Activated naive CD4-positive, alpha-beta T cell treated with anti-CD3 and anti-CD28 coated beads, Interleukin-2, amount 10 ng/mL, durations not matched to agents 7 days and 5 days (primary cell): ENCODE measurements at places on chromosomes 6 and 20.
A peak's percentile ranks its signal among the peaks of the same experiment; 100 is the strongest.

- DNase-seq = no peak
Measured at GRCh38 chr6:29637247-29637646, 4.3 kb upstream of the GABBR1 start.

DNA sequence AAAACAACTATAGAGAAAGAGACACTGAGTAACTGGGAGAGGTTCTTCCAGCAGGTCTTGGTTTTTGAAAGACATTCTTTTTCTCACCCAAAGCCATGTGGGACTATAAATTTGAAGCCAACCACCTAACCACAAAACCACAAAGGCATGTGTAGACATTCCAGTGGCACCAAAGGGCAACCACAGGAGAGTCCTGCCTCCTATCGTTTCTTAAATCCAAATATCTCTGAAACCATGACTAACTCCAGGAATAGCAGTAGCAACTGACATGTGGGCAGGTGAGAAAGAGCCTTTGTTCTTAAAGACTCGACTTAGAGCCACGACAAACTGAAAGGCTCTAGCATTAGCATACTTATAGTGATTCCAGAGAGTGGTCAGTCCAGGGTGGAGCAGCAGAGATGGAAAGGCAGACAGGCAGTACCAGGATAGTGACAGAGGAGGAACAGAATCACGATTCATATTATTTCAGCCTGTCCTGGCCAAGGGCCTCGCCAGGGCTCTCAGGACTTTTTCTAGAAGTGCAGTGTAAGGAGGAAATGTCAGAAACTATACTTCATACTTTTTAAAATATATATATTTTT lies 9.4 kb upstream of the COL9A1 start:
- DNase-seq = no peak

GRCh38 chr20:23870461-23870860 lies 9.1 kb downstream of the CST5 start:
- DNase-seq = no peak

- no peak for DNase-seq
Measured at GRCh38 chr20:30937790-30938189, 319.7 kb upstream of the DEFB115 start.

DNA sequence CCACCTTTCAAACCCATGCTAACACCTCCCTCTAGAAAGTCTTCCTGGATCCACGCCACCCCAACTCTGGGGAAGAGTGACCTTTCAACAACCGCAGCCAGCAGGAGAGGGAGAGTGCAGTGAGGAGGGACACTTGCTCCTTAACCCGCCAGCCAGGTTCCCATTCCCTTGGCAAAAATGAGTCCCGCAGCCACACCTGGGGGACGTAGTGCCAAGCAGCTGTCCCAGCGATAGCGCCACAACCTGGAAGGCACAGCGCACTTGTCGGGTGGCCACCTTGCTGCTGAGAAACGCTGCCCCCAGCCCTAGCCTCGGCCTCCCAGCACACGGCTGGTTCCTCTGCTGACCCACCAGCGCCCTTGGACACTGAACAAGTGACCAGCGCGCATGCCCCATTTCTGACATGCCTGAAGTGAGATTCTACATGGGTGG lies 119.3 kb downstream of the JPH2 start:
- DNase-seq = no peak

- DNase-seq = no peak
Measured at GRCh38 chr6:142838821-142839685, 105.9 kb downstream of the HIVEP2 start.

DNA sequence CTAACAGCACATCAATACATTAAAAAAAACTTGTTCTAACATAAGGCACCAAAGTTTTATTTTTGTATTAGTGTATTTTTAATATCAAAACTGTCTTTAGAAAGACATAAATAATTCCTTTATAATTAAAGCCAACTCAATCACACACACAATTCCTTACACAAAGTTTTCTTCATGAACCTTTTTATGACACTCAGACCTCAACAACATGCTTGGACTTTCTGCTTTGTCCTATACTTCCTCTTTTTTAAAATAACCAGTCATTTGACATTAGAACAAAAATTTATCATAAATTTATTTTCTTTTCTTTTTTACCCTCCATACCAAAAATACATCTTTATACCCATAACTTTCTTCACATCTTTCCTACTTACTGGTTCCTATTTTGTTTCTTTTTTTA lies 292.0 kb upstream of the ARID1B start:
- DNase-seq = no peak

- no peak for DNase-seq
Measured at GRCh38 chr20:33827634-33828325, 16.6 kb downstream of the CHMP4B start.

DNA sequence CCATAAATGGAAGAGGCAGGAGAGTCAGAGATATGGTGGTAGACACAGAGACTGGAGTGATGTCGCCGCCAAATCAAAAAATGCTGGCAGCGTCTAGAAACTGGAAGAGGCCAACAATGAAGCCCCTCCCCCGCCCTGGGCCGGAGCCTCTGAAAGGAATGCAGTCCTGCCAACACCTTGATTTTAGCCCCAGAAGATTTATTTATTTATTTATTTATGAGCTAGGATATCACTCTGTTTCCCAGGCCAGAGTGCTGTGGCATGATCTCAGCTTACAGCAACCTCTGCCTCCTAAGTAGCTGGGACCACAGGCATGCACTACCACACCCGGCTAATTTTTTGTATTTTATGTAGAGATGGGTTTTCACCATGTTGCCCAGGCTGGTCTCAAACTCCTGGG lies 82.6 kb upstream of the CCDC167 start:
- no peak for DNase-seq

GRCh38 chr6:70150521-70150920 lies 152.4 kb downstream of the COL9A1 start:
- no peak for DNase-seq

GRCh38 chr20:58811334-58811733 lies 39.4 kb downstream of the GNAS-AS1 start:
- no peak for DNase-seq

- no peak for DNase-seq
Measured at GRCh38 chr6:75344455-75344854, 59.9 kb upstream of the TMEM30A start.

- no peak for DNase-seq
Measured at GRCh38 chr20:59993736-59994430, 35.7 kb downstream of the CDH26 start.

GRCh38 chr6:88945415-88946008 lies 17.9 kb downstream of the RNGTT start:
- no peak for DNase-seq

GRCh38 chr20:20699144-20699543 lies 13.3 kb downstream of the RALGAPA2 start:
- no peak for DNase-seq

GRCh38 chr20:51542571-51543421 lies at the start of gene NFATC2:
NFATC2 (minus strand) TSS chr20:51542719; CDS start chr20:51542499, 220 bp downstream.
- peak; percentile 68 for DNase-seq

- DNase-seq = no peak
Measured at GRCh38 chr6:139590206-139590605, 215.8 kb upstream of the CITED2 start.

- DNase-seq = no peak
Measured at GRCh38 chr20:3380228-3381070, 27.0 kb downstream of the DNAAF9 start.

DNA sequence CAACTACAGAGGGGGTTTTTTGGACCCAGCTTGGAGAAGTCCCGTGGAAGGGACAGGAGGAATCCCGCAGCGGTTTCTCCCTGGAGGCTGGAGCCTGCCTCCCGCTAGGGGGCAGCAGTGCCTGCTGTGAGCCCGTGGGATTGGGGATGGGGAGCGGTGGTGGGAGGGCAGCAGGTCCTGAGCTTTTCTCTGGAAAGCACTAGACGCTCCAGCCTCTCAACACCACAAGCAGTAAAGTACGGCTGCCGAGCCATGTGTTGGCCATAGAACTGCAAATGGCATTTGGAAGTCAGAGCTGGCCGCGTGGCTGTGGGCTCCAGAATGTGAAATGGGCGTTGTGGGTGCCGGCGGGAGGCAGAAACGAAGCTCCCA lies 47.8 kb downstream of the GMPR start:
- DNase-seq = peak; percentile 28

DNA sequence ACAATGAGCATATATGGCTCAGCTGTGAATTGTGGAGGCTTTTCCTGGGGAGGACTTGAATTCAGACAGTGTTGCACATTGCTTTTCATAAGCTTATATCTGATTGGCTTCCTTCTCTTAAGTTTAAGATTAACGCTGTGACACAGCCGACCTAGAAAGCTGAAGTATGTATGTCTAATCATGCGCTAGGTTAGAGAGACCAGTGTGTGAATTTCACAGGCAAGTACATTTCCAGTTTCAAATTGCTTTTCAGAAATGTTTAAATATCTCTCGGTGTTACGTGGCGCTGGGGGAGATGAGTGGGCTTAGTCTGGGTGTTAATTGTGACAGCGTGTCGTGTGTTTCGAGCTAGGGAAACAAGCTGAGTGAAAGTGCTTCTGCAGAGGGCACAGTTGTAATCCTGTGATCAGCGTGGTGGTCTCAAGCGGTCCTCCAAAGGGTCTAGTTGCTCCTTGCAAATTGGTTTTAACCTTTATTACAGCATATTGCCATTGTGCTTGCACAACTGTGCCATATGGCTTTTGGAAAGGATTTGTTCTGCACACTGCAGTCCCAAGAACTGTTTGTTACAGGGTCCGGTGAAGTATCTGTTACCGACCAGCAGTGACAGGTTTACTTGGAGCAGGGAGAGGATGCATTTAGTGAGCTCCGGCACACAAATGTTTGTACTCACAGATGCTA lies 166.6 kb downstream of the SASH1 start:
- DNase-seq = no peak

GRCh38 chr6:30154709-30155519 lies 6.1 kb downstream of the TRIM10 start:
- no peak for DNase-seq

GRCh38 chr20:2751878-2752566 lies 48.4 kb downstream of the CPXM1 start:
- peak; percentile 57 for DNase-seq

DNA sequence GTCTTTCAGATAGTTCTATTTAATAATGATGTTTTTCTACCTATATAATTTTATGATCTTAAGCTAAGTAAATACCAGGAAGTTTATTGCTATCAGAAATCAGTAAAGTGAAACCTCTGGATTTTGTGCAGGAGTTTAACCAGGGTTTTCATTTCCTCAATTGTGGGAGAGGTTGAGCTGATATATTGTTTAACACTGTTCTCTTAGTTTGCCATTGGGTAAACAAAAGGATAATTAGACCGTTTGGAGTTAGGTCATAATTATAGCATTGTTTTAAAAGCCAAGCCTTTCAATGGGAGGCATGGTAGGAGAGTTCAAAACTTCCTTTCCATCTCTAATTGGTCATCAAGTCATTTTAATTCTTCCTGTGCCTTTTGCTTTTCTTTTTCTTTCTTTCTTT lies 58.7 kb downstream of the STXBP5 start:
- no peak for DNase-seq

DNA sequence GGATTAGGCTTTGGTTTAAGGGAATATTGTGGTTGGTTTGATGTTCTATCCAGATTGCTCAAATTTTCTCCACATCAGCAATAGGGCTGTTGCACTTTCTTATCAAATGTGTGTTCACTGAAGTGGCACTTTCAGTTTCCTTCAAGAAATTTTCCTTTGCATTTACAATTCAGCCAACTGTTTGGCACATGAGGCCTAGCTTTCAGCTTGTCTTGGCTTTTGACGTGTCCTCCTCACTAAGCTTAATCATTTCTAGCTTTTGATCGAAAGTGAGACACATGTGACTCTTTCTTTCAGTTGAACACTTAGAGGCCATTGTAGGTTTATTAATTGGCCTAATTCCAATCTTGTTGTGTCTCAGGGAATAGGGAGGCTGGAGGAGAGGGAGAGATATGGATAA lies 104.8 kb downstream of the FLRT3 start:
- DNase-seq = no peak

DNA sequence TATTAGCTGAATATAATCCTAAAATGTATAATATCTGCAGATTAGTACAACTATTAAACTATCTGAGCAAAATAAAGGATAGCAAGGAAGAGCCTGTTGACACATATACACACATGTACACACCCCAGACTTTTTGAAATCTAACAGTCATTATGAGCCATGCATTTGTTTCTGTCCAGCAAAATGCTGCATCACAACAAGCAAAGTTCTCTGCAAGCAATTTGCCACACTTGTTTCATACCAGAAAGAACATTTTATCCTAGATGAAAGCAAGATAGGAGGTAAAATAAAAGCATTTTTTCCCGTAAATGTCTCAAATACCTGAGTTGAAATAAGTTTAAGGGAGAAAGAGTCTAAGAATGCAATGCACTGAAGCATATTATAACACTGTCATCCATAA lies 145.2 kb downstream of the COL21A1 start:
- DNase-seq = no peak

DNA sequence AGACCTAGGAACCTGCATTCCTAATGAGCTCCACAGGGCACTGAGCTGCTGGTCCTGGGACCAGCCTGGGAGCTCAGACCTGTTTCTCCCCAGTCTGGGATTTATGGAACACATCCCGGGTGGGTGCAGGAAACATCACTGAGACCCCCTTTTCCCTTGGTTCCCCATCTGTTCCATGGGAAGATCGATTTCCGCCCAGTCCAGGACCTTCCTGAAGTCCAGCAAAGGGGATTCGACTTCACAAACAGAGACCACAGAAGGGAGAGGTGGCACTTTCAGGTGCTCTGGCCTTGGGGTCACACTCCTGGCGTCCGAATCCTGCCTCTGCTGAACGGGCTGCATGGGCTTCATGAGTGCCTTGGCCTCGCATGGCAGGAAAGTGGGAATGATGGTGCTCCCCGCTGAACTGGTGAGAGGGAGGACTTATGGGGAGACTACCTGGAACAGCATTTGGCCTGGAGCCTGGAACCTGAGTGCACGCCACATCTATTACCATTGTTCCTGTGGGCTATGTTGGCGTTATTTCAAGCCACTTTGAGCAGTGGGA lies 296.3 kb downstream of the TAF4 start:
- peak; percentile 3 for DNase-seq

- DNase-seq = no peak
Measured at GRCh38 chr6:39664173-39664572, 61.0 kb downstream of the KIF6 start.
